Tibial nerve (tissue), 4 donors: ENCODE measurements at places on chromosomes 13 and 19.

GRCh38 chr19:782185-782877, 14.9 kb upstream of the PTBP1 start:
- DNase-seq, result no peak

- DNase-seq, result no peak
These were observed 48.5 kb downstream of the PEX11G start for GRCh38 chr19:7440188-7440975.

- DNase-seq, result no peak
These were observed 739 bp downstream of the EIF3G start for GRCh38 chr19:10118960-10119359.

- no peak for DNase-seq
These were observed 39.2 kb upstream of the MIR17HG start for GRCh38 chr13:91308299-91308698.

DNA sequence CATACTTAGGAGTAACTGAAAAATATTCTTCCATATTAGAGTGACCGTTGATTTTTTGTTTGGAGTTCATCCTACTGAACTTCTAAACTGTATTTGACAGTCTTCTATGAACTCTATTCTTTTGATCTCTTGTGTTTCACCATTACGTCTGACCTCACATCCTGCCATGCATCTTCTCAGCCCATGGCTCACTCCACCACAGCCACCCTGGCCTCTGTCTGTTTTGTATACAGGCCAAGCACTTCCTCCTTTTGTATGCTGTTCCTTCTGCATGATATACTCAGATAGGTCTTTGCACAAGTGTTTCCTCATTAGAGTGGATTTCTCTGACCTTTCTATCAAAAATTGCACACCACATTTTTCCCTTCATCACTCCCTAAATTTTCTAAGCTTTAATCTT, 119.9 kb downstream of the MAB21L1 start:
- DNase-seq, result no peak

- no peak for DNase-seq
These were observed 18.9 kb upstream of the KBTBD7 start for GRCh38 chr13:41213316-41213715.

- DNase-seq, result no peak
These were observed 29.7 kb downstream of the MLLT1 start for GRCh38 chr19:6250024-6250615.
